ENCODE measurements at places on chromosomes 16 and 17. TPM values are rescaled to one million over a fixed set of nuclear protein-coding genes. Genes with fewer than 3 reads are reported as not detected.

Gene KRT20
- 0.13 TPM for total RNA-seq

Gene NXN
- 126 TPM for total RNA-seq

Gene SHCBP1
- 22.2 TPM for total RNA-seq

Gene ZNF286A
- total RNA-seq: 25.5 TPM

DNA sequence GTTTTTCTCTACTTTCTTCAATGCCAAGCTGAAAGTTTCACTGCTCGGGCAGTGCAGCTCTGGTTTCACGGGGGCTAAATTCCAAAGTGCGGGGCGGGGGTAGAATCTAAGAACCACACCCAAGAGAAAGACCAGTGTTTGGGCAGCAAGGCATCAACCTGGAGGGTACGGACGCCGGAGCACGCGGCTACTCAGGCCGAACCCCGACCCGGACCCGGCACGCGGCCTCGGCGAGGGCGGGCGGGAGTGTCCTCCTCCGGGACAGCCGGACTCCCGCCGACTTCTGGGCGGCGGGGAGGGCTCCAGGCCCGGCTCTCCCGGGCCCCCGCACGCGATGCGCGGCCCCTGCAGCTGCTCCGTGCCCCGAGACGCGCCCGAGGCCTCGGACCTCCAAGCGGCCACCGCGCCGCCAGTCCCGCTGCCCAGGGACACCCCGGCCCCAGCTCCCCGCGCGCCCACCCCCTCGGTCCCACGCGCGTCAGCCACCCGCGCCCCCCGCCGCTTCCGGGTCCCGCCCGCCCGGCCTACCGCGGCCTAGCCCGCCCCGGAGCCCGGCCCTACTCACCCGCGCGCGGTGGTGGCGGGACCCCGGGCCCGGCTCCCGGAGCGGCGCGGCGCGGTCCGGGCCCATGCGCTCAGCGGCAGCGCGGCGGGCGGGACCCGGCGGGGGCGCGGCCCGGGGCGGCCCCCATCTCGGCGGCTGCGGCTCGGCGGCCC, 561 bp downstream of the AXIN1 start:
- H3K4me3 ChIP-seq: peak overlapping the region; percentile 82
- H3K36me3 ChIP-seq: peaks cover under 1% of the 10 kb centered on the region
- H3K27me3 ChIP-seq: no peaks in the 10 kb centered on the region
- peak overlapping the region; percentile 83 for H3K27ac ChIP-seq
- peaks cover 8% of the 10 kb centered on the region for H3K4me1 ChIP-seq
- DNase-seq: no peak

GRCh38 chr16:81542609-81543570, 98.3 kb downstream of the CMIP start:
- H3K4me1 ChIP-seq: peaks cover 48% of the 10 kb centered on the region
- no peak overlapping the region for H3K4me3 ChIP-seq
- no peaks in the 10 kb centered on the region for H3K27me3 ChIP-seq
- H3K27ac ChIP-seq: peak overlapping the region; percentile 54
- DNase-seq: no peak
- no peaks in the 10 kb centered on the region for H3K36me3 ChIP-seq

- no peak for DNase-seq
- H3K36me3 ChIP-seq: no peaks in the 10 kb centered on the region
- H3K4me1 ChIP-seq: peaks cover 5% of the 10 kb centered on the region
- no peak overlapping the region for H3K4me3 ChIP-seq
- no peaks in the 10 kb centered on the region for H3K27me3 ChIP-seq
Observed at GRCh38 chr16:24624102-24624501, 84.7 kb downstream of the RBBP6 start.

GRCh38 chr17:82283208-82283749, 9.8 kb upstream of the CSNK1D start:
- H3K27me3 ChIP-seq: no peaks in the 10 kb centered on the region
- peaks cover 23% of the 10 kb centered on the region for H3K4me1 ChIP-seq
- DNase-seq: no peak
- H3K36me3 ChIP-seq: no peaks in the 10 kb centered on the region

DNA sequence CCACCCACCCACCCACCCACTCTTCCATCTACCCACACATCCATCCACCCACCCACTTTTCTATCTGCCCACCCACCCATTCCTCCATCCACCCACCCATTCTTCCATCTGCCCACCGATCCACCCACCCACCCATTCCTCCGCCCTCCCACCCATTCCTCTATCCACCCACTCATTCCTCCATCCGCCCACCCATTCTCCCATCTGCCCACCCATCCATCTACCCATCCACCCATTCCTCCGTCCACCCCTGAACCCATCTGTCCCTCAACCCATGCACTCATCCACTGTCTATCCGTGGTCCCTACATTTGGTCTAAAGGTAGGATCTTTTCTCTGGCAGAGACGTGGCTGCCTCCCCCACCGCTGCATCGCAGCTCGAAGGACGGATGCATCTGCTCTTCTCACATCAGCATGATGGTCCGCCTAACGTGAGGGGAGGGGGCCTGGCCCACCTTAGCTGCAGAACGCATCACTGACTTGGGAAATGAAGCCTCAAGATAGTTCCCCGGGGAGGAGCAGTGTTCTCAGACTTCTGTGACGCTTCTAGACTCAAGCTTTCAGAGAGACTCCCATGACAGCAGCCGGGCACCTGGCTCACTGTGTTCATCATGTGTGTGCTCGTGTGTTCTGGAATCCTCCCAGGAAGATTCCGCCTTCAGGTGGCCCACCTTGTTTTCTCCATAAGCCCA, 17.2 kb upstream of the GSE1 start:
- H3K36me3 ChIP-seq: no peaks in the 10 kb centered on the region
- no peak overlapping the region for H3K27ac ChIP-seq
- H3K4me3 ChIP-seq: no peak overlapping the region

DNA sequence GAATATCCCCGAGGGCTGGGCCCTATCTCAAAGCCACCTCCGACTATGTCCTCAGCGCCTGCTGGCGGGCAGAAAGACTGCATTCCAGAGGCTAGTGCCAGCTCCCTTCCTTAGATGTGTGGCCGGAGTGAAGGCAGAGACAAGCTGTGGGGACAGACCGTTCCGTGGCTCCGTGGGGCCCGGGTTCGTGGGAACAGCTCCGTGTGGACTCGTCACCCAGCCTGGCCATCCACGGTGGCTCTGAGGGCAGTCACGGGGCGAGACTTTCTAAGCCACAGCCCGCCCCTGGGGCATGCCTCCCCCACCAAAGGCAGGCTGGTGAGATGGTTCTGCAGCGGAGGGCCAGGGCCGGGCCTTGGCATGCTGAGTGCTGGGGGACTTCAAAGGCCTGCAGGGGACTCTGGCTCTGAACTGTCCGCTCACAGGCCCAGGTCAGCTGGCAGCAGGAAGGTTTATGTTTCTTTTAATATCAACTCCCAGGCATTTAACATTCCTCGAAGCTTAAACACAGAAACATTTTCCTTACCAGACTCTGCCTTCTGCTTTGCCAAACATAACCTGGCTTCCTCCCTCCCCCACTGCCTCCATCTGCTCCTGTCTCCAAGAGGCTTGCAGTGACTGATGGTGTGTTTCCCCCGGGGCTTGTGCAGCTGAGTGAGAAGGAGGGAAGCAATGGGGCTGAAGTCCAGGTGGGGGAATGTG, 50.4 kb downstream of the TIMM22 start:
- no peak overlapping the region for H3K27ac ChIP-seq
- no peak for DNase-seq
- H3K36me3 ChIP-seq: peaks cover 3% of the 10 kb centered on the region
- H3K4me1 ChIP-seq: no peaks in the 10 kb centered on the region
- no peaks in the 10 kb centered on the region for H3K27me3 ChIP-seq

DNA sequence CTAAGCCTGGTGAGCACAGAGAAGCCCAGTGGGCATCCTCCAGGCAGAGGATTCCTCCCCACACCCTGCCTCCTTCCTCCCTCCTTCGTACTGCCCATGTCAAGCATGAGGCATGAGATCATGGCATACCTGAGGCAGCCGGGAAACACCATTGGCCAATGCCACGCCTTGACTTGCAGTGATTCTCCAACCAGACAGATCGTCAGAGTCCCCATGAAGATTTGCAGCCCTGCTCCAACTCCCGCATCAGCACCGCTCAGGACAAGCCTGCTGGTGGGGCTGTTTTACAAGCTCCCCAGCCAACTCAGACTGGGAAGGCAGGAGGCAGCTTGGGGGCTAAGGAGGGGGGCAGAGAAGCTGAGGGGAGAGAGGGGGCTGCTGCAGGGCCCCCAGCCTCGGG, 2.9 kb upstream of the KRT16 start:
- no peaks in the 10 kb centered on the region for H3K36me3 ChIP-seq
- H3K4me3 ChIP-seq: no peak overlapping the region
- H3K27ac ChIP-seq: no peak overlapping the region
- DNase-seq: no peak
